ENCODE measurements at places on chromosomes 12 and 14. TPM values are rescaled to one million over a fixed set of nuclear protein-coding genes. Genes with fewer than 3 reads are reported as not detected.

DNA sequence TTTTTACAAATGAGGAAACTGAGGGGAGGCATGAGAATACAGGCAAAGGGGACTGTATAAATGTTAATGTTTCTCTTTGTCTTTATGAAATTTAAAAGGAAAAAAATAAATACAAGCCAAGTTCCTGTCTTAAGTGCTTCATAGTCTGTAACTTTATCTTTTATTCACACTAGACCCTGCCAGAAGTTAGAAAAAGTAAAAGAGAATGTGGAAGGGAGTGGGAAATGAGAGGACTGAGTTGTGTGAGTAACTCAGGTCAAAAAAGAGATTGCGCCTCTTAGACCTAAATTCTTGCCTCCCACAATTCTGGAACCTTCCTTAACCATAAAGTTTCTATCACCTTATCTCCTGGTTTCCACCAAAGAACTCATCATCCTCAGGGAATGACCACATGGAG lies 141.1 kb downstream of the KICS2 start:
- DNase-seq, result no peak
- H3K4me1 ChIP-seq, result peaks cover 7% of the 10 kb centered on the region
- no peaks in the 10 kb centered on the region for H3K27me3 ChIP-seq

DNA sequence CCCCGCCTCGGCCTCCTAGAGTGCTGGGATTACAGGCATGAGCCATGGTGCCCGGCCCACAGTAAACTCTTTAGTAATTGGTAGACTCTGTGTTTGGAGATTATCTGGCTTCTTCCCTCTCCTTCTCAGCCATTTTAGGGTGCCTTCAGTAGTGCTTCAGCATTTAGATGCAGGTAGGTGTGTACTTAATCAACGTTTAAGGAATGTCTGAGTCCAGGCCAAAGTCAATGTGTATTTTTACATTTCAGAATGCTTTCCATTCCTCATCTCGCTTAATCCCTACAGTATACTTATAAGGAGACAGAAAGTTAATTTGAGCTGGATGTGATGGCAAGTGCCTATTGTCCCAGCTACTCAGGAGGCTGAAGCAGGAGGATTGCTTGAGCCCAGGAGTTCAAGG lies 20.5 kb upstream of the MGP start:
- DNase-seq, result no peak
- no peaks in the 10 kb centered on the region for H3K4me1 ChIP-seq
- no peak overlapping the region for H3K4me3 ChIP-seq
- H3K27ac ChIP-seq, result no peak overlapping the region
- no peaks in the 10 kb centered on the region for H3K27me3 ChIP-seq

The PPP4R4 gene
- total RNA-seq, result 0.32 TPM

The SERPINA5 gene
- 936 TPM for total RNA-seq

The CEBPE gene
- not detected for total RNA-seq

- no peak for DNase-seq
- no peak overlapping the region for H3K4me3 ChIP-seq
- H3K4me1 ChIP-seq, result no peaks in the 10 kb centered on the region
- no peaks in the 10 kb centered on the region for H3K36me3 ChIP-seq
These were observed 51.1 kb upstream of the AKAP6 start for GRCh38 chr14:32277998-32278397.

The FGF6 gene
- not detected for total RNA-seq

GRCh38 chr12:92717202-92717601 lies 14.4 kb downstream of the PLEKHG7 start:
- no peak for DNase-seq
- H3K36me3 ChIP-seq, result no peaks in the 10 kb centered on the region
- no peaks in the 10 kb centered on the region for H3K4me1 ChIP-seq
- no peaks in the 10 kb centered on the region for H3K27me3 ChIP-seq

The ASCL1 gene
- total RNA-seq, result 0.50 TPM

DNA sequence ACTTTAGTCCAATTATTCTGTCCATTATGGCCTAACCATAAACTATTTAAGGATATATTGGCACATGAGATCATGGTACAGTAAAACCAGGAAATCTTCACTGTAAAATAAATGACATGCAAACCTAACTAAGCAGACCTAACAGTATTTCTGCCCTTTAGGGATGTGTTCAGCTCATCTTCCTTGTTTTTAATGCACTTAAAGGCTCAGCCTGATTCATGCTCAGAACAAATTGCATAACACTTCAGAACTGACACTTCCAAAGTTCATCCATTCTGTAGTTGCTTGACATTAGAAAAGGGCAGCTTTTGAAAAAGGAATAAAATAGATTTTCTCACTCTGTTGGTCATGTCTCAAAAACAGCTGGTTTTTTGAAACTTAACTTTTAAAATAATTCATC lies 708.5 kb downstream of the C12orf50 start:
- no peak overlapping the region for H3K27ac ChIP-seq
- H3K4me1 ChIP-seq, result no peaks in the 10 kb centered on the region
- DNase-seq, result no peak

- H3K27ac ChIP-seq, result no peak overlapping the region
- H3K27me3 ChIP-seq, result no peaks in the 10 kb centered on the region
- DNase-seq, result no peak
These were observed 89.8 kb downstream of the STAB2 start for GRCh38 chr12:103676893-103677292.

GRCh38 chr12:57097554-57097835 lies 8.6 kb downstream of the NAB2 start:
- peaks cover 19% of the 10 kb centered on the region for H3K4me1 ChIP-seq
- peaks cover 15% of the 10 kb centered on the region for H3K36me3 ChIP-seq
- H3K27me3 ChIP-seq, result no peaks in the 10 kb centered on the region
- peak overlapping the region; percentile 99 for H3K27ac ChIP-seq
- DNase-seq, result no peak
- no peak overlapping the region for H3K4me3 ChIP-seq

DNA sequence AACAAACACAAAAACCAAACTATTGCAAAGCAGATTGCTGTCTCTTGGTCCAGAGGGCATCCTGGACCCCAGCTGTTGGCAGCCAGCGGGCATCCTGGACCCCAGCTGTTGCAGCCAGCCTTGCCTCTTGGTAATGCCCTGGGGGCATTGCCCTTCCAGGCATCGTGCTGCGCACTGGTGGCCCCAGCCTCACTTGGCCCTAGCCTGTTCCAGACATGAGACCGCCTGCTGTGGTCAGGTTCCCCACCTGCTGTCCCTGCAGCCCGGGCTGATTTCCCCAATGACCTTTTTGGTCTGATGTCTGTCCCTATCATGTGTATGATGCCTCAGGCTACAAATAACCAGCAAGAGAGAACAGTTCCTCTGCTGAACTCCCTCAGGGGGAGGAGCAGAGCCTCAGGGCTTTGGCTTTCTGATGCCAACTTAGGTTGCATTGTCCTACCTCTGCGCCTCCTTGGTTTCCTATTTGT lies 20.8 kb downstream of the MLXIP start:
- H3K27me3 ChIP-seq, result no peaks in the 10 kb centered on the region
- no peak for DNase-seq

GRCh38 chr14:20755037-20755436 lies 9.3 kb downstream of the EDDM3A start:
- H3K4me3 ChIP-seq, result no peak overlapping the region
- H3K4me1 ChIP-seq, result no peaks in the 10 kb centered on the region
- H3K36me3 ChIP-seq, result no peaks in the 10 kb centered on the region
- H3K27me3 ChIP-seq, result no peaks in the 10 kb centered on the region
- no peak overlapping the region for H3K27ac ChIP-seq

The OR2AP1 gene
- not detected for total RNA-seq

The GCH1 gene
- 4.9 TPM for total RNA-seq

All from prostate gland (tissue), 2 donors.